ENCODE measurements at places on chromosomes 7 and 10.
A peak's percentile ranks its signal among the peaks of the same experiment; 100 is the strongest.

GRCh38 chr10:72095195-72095594, 6.8 kb upstream of the SPOCK2 start:
- DNase-seq = no peak

GRCh38 chr10:85594239-85594638, 772.4 kb downstream of the GRID1 start:
- DNase-seq = no peak

- peak; percentile 38 for DNase-seq
These were observed 12.4 kb downstream of the PAPOLB start for GRCh38 chr7:4849390-4849789.

DNA sequence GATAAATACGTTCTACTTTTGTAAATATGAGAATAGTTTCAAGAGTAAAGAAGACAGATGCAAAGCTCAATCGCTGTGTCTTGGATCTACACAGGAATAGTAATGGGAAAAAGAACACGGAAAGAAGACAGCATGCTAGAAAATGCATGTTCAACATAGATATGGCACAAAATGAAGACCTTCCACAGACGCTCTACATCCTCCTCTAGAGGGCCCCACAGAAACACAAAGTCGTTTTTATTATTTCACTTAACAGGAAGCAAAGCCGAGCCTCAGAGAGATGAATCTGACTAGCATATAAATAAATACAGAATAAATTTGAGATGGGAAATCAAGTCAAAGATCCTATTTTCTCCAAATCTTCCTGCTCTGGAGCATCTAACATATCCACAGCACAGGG, 292.6 kb downstream of the PARD3 start:
- peak; percentile 21 for DNase-seq

DNA sequence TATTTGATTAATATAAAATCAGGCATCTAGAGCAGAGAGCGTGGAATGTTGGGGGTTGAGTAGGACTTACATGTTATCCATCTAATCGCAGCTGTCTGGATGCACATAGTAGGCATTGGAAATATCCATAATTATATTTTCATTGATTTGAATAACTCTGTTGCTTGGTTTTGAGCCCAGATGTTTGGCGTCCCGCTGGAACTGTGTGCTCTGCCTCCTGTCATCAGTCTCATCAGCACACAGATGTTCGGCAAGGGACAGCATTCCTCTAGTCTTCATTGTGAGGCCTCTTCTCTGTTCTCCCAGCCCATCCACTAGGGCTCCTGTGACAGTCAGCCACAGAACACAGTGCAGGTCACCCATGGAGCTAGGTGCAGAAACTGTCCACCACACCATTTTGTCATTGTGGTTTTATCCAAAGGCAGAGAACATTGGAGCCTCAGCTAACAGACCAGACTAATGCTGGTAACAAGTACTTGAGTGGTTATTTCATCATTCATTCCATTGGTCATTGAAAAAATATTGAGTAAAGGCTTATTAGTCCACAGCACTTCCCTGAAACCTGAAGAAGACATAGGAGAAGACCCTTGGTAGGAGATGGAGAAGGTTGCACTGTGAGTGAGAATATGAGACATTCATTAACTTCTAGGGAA, 927.4 kb downstream of the LRMDA start:
- DNase-seq = no peak

DNA sequence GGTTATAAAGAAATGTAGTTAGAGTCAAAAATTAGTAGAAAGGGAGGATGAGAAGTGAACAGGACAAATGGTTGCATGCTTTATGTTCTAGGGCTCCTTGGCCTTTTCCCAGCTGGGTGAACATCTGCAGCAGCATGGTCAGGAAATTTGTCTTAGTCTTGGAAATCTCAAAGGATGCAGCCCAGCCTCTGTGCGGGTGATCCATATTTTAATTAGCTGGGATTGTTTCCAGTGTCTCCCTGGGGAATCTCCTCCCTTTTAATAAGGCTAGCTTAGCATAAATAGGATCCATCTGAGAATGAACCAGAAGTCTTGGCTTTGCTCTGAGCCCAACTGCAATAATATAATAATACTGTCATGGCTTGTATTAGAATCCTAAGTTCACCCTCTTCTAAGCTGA, 198.3 kb downstream of the PRKG1 start:
- DNase-seq = no peak

DNA sequence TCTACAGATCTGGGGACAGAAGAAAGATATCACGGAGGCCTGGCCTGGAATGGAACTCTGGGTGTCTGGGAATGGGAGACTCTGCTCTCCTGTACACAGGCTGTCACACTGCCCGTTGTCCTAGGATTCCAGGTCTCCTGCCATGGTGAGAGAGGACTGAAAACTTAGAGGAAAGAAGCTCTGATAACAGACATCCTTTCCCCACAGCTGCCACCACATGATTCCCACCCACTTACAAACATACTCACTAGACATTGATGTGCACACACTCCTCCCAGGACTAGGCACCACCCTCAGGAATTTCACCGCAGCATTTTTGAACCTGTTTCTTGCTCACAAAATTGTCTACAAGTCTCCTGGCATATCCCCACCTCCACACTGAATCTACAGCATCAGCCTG, 5.7 kb downstream of the ZNF92 start:
- no peak for DNase-seq

DNA sequence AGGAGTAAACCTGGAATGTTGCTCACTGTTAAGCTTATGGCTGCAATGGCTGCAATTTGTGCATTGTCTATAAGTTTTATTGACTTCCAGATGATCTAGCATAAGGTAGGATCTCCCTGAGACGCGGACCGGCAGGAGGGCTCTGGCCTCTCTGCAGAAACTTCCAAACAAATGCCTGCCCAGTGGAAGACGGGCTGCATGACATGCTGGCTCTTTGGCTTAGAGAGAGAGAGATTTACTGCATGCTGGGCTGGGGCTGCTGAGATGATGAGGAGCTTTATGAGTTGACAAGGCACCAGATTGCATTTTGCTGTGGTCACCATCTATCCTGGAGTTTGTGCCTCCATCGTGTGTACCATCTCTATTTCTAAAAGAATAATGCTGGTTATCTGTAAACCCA, 193.2 kb downstream of the GALNT17 start:
- DNase-seq = no peak

DNA sequence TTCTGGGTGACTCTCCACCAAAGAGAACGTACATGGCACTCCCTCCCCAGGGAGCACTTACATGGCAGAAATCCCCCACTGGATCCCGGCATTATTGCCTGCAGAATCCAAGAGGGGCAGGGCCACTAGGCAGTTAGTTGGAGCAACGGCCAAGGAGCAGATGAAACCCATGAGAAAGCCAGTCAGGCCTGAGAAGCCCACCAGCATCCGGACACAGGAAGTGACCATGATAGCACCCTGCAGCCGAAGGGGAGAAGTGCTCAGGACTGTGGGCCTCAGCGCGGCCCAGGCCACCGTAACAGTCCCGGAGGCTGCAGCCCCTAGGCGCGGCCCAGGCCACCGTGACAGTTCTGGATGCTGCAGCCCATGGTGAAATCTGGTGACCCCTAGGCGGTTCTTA, 43.5 kb downstream of the STRA8 start:
- DNase-seq = no peak

- DNase-seq = no peak
These were observed 73.2 kb downstream of the AASS start for GRCh38 chr7:122070834-122071233.

GRCh38 chr10:13559124-13559700, 27.6 kb upstream of the PRPF18 start:
- DNase-seq = no peak

- DNase-seq = no peak
These were observed 607.1 kb upstream of the FOXK1 start for GRCh38 chr7:4074994-4075393.

DNA sequence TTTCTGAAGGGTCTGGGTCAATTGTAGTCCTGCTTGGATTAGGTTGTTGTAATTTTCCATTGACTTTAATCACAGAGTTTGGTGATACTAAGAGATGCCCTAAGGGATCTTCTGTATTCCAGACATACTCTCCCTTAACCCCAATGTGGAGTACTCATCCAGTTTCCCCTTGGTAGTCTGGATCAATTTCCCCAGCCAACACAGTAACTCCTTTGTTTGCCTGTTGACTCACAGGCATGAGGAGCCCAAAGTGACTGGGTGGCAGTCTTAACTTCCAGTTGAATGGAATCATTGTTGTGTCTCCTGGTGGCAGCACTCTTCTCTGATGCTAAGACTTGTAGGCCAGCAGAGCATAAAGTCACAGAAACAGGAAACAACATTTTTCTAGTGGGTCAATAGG, 41.5 kb upstream of the PIK3CG start:
- no peak for DNase-seq

- DNase-seq = no peak
These were observed 270.3 kb downstream of the HTR7 start for GRCh38 chr10:90587561-90587960.

DNA sequence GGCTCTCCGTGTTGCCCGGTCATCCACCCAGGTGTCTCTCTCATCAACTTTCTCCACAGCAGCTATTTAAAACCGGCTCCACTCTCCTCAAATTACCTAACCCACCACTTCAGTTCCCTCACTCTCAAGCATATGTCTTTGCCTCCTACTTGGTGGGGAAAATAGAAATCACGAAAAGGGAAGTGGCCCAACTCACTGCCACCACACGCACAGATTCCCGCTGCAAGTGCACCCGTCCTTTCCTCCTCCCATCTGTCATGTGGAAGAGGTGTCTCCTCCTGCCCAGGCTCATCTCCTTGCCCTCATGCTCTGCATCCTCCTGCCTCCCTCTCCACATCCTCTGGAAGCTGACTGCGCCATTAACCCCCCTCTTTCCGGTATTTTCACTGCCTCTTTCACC, 80.8 kb upstream of the MKX start:
- no peak for DNase-seq

- DNase-seq = no peak
These were observed 63.4 kb upstream of the ANK3 start for GRCh38 chr10:60453036-60453435.

DNA sequence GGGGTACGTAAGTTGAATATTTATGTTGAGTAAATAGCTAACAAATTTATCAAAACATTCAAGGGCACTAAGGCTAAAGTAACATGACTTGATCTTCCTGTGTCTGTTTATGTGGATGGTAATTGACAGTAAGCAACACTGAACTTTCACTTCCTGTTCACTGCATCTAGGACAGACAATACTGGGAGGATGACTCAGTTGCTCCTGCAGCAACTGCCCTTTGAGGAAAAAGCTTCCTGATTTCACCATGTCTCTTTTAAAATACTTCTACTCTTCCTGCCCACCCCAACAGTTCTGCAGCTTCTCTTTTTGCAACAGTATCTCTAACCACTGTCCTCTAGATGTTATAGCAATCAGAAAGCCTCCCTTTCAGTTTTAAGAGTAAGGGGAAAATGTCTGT, 76.6 kb upstream of the HGF start:
- DNase-seq = peak; percentile 32

- DNase-seq = no peak
These were observed 282.8 kb downstream of the ARHGAP12 start for GRCh38 chr10:31645786-31646185.

DNA sequence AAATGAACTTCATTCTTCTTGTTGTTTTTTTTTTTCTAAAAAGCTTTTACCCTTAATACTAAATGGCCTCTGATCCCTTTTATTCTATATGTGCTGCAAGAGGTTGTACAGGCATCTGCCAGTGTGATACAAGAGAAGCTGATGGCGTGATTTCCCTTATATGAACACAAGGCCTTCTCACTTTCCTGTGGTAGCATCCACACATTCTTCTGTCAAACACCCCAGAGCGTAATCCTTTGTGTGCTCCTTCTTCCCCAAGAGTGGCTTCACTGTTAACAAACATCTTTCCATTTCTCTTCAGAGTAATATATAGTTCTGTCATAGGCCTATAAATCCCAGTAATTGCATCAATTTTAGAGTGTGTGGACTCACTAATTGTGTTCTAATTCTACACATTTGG, 86.3 kb upstream of the CAPZA2 start:
- no peak for DNase-seq

- DNase-seq = no peak
These were observed at the start of gene CPA1 for GRCh38 chr7:130379921-130380860. Gene CPA1, plus strand, starts transcription at chr7:130380494. Its CDS starts 27 bp downstream, at chr7:130380521.

GRCh38 chr7:134995239-134996096, 9.2 kb downstream of the AGBL3 start:
- no peak for DNase-seq

DNA sequence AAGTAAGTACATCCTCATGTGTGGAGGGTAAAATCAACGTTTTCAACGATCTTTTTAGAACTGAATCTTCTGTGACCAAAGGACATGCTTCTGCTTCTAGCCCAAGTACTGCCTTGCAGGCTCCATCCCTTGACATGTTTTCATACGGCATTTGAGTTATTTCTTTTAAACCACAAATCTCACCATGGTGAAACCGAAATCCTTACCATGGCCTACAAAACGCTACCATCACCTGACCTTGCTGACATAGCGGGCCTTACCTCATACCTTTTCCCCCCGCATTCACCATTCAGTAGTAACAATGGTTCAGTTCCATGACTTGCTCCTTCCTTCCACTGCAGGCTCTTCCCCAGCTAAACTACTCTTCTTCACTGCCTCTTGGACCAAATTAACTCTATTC, 3.5 kb downstream of the RNF216 start:
- DNase-seq = no peak

DNA sequence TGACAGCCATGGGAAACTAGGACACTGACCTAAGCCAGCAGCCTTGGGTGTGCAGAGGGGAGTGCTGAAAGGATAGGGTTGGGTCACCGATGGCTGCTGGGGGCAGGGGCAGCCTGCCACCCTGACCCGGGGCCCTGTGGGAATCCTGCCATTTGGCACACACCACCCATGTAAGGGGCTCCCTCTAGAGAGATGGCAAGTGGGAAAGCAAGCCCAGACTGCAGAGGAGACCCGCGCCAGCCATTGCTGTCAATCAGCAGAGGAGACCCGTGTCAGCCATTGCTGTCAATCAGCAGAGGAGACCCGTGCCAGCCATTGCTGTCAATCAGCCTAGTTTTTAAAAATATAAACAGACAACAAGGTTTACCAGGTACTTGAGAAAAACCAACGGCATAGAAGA, 27.4 kb upstream of the PRKAG2 start:
- DNase-seq = no peak

GRCh38 chr10:78856421-78856820, 212.3 kb upstream of the ZMIZ1 start:
- DNase-seq = peak; percentile 86

GRCh38 chr7:67364441-67365017, 367.9 kb downstream of the TYW1 start:
- no peak for DNase-seq

Measured in midbrain (tissue), 1 donor.